Amniotic stem cell (primary cell): ENCODE measurements at places on chromosomes 7 and 10.

DNA sequence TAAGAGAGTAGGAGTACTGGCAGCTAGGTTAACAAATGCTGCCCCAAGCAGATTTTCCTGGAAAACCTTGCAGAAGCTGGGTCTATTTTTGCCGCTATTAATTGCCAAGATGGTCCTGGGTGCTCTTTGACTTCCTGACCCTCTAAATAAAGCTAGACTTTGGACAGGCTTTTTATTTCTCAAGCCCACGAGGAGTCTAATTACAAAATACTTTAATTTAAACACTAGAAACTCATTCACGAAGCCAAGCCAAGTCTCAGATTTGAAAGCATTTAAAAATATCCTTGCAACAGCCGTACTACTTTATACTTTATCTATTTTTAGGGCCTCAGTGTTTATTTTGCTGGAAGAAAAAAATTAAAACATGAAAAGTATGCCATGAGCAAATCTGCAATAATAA is 45.1 kb downstream of the TMEM26 start:
- no peak for DNase-seq

GRCh38 chr10:31830887-31831286 is 97.7 kb downstream of the ARHGAP12 start:
- DNase-seq = no peak

GRCh38 chr7:159063046-159063840 is 81.4 kb downstream of the VIPR2 start:
- DNase-seq = no peak

- DNase-seq = no peak
Observed at GRCh38 chr7:41910940-41911600, 208.2 kb upstream of the INHBA start.

DNA sequence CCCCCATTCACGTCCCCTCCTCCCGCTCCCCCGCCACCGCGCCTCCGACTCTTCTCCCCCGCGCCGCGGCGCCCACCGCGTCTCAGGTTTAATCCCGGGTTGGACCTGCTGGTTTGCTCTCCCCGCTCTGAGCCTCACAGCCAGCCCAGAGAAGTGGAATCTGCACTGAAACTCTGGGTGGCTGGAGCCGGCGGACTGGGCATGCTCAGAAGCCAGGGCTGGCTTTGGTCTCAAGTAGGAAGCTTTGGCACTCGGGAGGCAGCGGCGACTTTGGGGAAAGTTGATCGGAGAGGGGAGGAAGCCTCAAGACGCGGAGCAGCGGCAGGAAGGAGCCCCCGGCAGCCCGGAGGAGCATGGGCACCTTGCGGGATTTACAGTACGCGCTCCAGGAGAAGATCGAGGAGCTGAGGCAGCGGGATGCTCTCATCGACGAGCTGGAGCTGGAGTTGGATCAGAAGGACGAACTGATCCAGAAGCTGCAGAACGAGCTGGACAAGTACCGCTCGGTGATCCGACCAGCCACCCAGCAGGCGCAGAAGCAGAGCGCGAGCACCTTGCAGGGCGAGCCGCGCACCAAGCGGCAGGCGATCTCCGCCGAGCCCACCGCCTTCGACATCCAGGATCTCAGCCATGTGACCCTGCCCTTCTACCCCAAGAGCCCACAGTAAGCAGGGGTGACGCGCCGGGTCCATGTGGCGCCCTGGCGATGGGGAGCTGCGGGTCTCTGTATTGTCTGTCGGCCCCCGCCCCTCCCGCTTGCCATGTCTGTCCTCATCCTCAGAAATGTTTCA is at the start of gene PRKG1:
PRKG1 (plus strand) TSS at position 250 of the 791 bp plus-strand sequence.
- DNase-seq = peak; percentile 53

- DNase-seq = peak; percentile 7
Observed at GRCh38 chr10:78623578-78624215, 445.1 kb upstream of the ZMIZ1 start.

GRCh38 chr7:158266426-158266816 is 321.2 kb downstream of the PTPRN2 start:
- no peak for DNase-seq

DNA sequence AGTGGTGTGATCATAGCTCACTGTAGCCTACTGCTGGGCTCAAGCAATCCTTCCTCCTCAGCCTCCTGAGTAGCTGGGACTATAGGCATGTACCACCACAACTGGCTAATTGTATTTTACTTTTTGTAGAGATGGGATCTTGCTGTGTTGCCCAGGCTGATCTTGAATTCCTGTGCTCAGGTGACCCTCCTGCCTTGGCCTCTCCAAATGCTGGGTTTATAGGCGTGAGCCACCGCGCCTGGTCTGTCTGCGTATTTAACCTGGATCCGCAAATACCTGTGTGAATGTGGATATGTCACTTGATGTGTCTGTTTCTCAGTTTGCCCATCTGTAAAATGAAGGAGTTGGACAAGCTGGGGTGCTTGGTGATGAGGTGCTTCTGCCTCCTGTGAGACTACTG is 123.9 kb downstream of the BAMBI start:
- DNase-seq = no peak

- no peak for DNase-seq
Observed at GRCh38 chr7:32535162-32535702, 39.9 kb downstream of the AVL9 start.

DNA sequence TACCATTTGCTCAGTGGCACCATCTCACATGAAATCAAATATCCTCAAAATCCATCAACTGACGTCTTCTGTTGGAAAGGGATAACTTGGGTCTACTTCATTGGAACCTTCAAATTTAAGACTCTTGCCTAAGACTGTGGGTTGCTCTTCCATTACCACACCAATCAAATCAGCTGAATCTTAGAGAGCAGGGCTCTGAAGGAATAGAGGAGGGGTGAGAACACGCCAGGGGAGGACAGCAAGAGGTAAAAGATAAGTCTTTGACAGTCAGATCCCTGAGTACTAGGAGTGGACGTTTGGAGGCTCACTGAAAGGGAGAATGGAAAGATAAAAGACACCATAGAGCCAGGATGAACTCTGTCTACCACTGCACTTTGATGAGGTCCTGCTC is 107.5 kb downstream of the CCDC71L start:
- DNase-seq = no peak

GRCh38 chr7:18583305-18583704 is 87.8 kb downstream of the HDAC9 start:
- peak; percentile 18 for DNase-seq

GRCh38 chr10:2895594-2896196 is 171.7 kb upstream of the PFKP start:
- no peak for DNase-seq

DNA sequence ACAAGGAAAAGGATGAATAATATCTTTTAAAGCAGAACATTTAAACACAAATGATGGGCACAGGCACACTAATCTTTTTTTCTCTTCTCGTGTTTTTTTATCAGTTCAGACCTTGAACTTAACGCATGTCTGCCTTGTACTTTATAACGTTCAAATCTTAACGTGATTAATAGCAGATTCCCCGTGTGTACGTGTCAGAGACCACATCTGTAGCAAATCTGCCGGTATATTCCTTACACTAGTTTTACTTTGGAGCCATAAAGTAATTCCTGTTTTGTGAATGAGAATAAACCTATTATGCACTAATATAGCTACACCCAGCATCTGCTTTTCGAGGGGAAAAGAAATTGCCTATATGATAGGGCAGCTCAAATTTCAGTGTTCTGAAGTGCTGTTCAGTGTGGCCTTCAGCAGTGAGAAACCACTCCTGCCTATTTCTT is 166.0 kb upstream of the TCF7L2 start:
- no peak for DNase-seq

DNA sequence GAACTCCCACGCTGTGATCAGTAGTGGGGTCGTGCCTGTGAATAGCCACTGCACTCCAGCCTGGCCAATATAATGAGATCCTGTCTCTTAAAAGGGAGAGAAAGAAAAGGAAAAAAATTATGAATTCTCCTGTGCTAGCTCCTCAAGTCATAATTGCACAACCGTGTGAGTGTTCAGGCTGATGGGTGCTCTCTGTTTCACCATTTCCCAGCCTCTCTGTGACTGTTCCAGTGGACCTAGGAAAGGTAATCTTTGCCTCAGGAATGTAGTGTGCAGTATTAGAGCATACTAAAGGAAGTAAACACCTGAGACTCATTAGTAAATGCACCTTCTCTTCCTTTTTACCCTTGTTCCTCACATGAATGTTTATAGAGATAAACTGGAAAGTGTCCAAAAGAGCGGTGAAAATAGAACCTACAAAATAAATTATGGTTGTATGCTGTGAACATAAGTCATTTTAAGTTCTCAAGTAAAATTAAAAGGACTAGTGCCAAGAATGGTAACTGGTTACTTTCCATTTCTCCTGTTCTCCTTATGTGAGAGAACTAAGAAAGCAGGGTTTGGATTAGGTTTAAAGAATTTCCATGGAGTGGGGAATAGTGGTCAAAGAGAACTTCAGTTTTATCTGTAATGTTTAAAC is 42.7 kb downstream of the INPP5F start:
- no peak for DNase-seq

DNA sequence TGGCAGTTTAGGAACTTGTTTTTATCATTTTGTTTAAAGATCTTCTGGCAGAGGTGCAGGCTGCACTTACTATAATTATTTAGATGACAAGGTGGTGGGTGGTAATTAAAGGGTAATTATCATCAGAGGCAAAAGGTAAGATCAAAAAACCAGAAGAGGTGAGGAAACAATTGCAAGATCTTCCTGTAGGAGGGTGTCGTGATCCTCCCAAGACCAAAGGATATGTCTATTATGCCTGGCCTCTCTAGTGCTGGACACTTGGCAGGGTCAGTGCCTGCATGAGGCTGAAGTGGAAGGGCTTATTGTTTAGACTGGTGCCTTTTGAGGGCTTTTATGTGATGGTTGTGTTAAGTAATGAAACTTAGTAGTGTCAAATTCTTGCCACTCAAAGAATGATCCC is 1.8 kb upstream of the WAPL start:
- no peak for DNase-seq

- DNase-seq = no peak
Observed at GRCh38 chr10:20281579-20281978, 465.3 kb downstream of the PLXDC2 start.

DNA sequence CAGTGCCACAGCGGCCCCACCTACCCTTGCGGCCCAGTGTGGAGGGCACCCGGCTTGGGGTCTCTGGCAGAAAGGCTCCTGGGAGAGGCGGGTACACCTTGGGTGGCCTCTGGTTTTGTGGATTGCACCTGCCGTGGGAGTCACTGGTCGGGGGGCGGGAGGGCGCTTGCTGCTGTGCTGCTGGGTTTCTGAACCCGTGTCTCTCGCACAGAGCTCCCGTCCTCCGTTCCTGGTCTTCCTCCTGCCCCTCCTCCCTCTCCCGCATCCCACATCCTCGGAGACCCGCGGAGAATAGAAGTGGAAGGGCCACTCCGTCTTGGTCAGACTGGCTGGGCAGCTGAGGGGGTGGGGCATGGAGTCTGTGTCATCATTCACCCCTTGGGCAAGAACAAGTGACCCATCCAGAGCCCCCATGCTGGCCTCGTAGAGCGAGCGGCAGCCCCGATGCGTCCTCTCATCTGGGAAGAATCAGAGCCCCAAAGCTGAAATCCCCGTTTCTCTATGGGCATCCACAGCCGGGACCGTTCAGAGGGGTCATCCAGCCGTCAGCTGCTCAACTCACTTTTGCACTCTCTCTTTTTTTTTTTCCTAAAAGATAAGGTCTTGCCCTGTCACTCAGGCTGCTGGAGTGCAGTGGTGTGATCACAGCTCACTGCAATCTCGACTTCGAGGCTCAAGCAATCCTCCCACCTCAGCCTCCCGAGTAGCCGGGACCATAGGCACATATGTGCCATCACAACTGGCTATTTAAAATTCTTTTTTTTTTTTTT is 4.0 kb downstream of the MAFK start:
- no peak for DNase-seq

DNA sequence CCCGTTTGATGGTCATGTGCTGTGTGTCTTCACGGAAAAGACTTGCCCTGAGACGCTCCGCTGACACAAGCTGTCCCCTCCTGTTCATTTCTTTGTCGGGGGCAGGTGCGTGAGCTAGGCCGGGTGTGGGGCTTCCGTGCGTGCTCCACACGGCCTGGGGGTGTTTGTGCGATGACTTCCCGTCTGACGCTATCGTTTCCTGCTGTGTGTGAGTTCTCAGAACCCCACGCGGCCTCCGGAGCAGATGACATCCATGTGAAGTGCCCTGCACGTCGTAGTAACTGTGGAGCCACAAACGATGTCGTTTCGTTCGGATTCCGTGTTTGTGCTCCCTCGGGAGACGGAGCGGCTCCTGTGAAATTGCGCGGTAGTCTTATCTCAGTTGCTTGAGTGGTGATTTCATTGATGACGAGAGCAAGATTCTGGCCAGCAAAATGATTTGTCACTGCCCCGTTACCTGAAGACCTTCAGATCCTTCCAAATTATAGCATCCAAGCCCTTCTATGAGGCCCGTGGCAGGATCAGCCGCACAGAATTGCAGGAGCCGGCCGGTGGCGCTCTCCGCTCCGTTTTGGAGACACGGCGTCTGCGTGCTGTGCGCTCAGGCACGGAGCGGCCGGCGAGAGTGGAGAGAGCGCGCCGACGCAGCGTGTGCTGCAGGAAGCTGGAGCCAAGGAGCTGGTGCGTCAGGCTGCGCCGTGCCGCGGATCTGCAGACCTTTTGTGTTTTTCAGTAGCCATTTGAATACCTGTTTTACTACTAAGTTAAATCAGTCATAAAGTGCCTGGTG is 94.9 kb downstream of the NKX6-2 start:
- DNase-seq = no peak

DNA sequence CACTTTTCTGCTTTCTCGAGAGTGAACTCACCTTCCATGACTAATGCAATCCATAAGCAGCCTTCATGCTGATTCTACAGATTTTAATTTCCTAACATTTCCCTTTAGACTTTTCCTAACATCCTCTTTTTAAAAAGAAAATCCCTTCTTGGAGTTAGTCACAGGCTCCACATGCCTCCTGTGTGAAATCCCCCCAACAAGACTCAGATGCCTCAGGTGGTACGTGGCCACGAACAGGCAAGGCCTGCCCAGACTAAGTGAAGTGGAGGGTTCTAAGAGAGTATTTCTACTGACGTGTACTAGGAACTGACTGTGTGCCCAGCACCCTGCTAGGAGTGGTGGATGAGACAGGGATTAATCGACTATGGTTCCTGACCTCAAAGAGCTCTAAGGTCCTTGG is 125.9 kb upstream of the HPS1 start:
- no peak for DNase-seq

DNA sequence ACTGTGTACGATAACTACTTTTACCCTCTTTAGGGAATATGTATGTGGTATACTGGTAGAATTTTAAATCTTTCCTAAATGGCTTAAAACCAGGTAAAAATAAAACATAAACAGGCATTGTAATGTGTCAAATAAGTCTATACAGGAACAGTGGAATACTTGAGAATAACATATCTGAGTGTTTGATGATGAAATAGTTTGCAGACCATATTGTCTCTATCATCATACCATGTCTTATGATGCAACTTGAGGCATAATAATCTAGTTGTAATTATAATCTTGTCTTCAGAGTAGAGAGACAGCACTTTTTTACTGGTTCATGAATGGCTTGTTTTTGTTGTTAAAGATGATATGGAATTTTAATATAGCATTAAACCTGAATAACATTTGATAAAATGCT is 293.5 kb downstream of the CDK14 start:
- DNase-seq = no peak

- no peak for DNase-seq
Observed at GRCh38 chr10:92574548-92575261, 812 bp upstream of the IDE start.
